ENCODE measurements at places on chromosomes 12 and 14. TPM values are rescaled to one million over a fixed set of nuclear protein-coding genes. Genes with fewer than 3 reads are reported as not detected.
A peak's percentile ranks its signal among the peaks of the same experiment; 100 is the strongest.

GRCh38 chr14:72708708-72709475 lies 185.0 kb downstream of the DPF3 start:
- no peaks in the 10 kb centered on the region for H3K27me3 ChIP-seq
- H3K4me1 ChIP-seq: peaks cover 9% of the 10 kb centered on the region
- H3K4me3 ChIP-seq: no peak overlapping the region
- no peaks in the 10 kb centered on the region for H3K36me3 ChIP-seq
- H3K27ac ChIP-seq: no peak overlapping the region
- DNase-seq: peak; percentile 28

The EIF2S3B gene
- 1.3 TPM for total RNA-seq

GRCh38 chr12:105705765-105706164 lies 375.3 kb downstream of the C12orf75 start:
- no peak overlapping the region for H3K4me3 ChIP-seq
- peak; percentile 46 for DNase-seq
- H3K36me3 ChIP-seq: no peaks in the 10 kb centered on the region
- no peaks in the 10 kb centered on the region for H3K27me3 ChIP-seq
- H3K27ac ChIP-seq: no peak overlapping the region
- H3K4me1 ChIP-seq: no peaks in the 10 kb centered on the region

The ADAM20 gene
- total RNA-seq: 0.14 TPM

DNA sequence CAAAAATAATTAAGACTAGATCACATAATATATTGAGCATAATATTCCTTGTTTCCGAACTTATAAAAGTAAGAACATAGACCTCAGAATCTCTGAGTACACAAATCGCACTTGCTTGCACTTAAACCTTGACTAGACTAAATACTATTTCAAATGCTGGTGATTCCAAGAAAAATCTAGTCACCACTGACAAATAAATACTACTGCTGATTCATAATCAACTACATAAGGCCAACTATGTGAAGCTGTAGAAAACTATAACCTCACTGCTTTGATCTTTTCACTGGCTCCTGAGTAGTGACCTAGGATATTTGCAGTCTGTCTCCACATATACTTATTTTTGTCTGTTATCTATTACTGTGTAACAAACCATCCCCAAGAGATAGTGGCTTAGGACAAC lies 245.4 kb downstream of the DIO2 start:
- no peak overlapping the region for H3K4me3 ChIP-seq
- H3K27me3 ChIP-seq: no peaks in the 10 kb centered on the region
- H3K27ac ChIP-seq: no peak overlapping the region
- DNase-seq: no peak
- no peaks in the 10 kb centered on the region for H3K36me3 ChIP-seq

DNA sequence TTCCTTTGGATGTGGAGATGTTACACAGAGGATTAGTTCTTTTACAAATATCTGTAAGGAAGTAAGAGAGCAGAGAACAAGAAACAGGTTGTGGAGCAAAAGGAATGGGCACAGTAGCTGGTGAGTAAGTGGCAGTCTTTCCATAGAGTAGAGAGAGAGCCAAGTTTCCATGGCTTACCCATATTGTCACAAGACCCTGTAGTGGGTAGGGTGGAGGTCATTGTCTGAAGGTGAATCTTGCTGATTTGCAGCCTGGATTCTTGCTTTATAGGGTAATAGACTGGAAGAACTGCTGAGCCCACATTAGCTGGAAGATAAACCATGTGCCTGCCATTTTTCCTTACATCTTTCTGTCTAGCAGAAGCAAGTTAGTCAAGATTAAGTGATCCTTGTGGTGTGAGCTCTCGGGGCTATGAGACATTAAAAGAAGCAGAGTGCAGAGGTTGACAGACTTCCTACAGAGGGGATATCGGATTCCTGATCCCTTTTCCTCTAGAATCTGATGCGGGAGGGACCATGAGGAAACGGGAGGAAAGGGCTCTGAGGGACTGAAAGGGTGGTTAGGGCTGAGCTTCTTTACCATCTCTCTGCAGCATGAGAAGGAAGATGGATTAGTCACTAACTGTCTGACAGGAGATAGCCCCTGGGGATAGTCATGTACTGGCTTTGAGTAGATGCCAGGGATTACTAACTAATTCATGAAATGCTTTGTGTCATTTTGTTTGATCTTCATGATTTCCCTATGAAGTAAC lies 44.0 kb upstream of the LRTM2 start:
- no peak for DNase-seq
- peaks cover 12% of the 10 kb centered on the region for H3K36me3 ChIP-seq
- H3K4me3 ChIP-seq: no peak overlapping the region
- peaks cover 2% of the 10 kb centered on the region for H3K4me1 ChIP-seq

- no peak overlapping the region for H3K4me3 ChIP-seq
- H3K36me3 ChIP-seq: peaks cover 7% of the 10 kb centered on the region
- DNase-seq: no peak
- H3K4me1 ChIP-seq: peaks cover 33% of the 10 kb centered on the region
Measured at GRCh38 chr12:45774508-45775162, 45.1 kb downstream of the ARID2 start.

- DNase-seq: no peak
- no peaks in the 10 kb centered on the region for H3K36me3 ChIP-seq
- no peaks in the 10 kb centered on the region for H3K27me3 ChIP-seq
Measured at GRCh38 chr12:108297895-108298760, 41.0 kb downstream of the CMKLR1 start.

The CKAP4 gene
- 13.7 TPM for total RNA-seq

DNA sequence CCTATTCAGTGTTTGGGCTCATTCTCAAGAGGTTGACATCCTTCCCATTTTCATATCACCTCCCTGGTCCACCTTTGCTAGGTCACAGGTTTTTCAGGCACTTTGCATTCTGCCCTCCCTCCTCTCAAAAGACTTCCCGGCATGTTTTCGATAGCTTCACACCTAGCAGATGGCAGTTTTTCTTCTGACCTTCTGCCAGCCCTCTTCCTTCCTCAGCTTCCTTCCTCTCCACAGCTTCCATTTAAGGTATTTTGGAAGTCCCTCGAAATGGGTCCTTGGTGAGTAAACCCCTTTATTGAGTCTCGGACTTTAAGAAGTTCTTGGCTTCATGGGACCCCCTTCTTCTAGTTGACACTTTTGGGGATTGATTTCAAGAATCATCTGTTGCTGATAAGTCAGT lies 358.0 kb downstream of the RGS6 start:
- H3K36me3 ChIP-seq: no peaks in the 10 kb centered on the region
- H3K4me1 ChIP-seq: no peaks in the 10 kb centered on the region
- DNase-seq: no peak

DNA sequence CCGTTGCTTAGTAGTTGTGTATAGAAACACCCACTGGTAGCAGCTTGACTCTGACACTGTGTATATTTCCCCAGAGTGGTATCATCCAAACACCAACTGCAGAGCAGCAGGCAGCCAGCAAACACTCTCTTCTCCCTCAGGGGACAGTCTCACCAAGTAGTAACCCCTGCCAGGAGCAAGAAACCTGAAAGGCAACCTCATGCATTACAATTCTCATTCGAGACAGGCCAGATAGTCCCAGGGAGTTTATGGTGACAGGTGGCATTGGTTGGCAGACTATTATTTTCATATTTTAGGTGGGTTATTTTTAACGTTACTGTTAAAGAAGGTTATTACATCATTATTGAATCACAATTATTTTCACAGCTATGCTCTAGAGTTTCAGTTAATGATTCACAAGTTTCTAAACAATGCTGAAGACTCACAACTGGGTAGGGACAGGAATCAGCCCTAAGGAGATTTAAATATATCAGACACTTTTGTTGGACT lies 222.8 kb downstream of the EGLN3 start:
- H3K36me3 ChIP-seq: no peaks in the 10 kb centered on the region
- H3K27ac ChIP-seq: no peak overlapping the region
- H3K4me3 ChIP-seq: no peak overlapping the region
- no peak for DNase-seq
- H3K4me1 ChIP-seq: no peaks in the 10 kb centered on the region

All from activated CD4-positive, alpha-beta T cell treated with anti-CD3 and anti-CD28 coated beads for 36 hours (primary cell).